Esophagus muscularis mucosa (tissue), 4 donors: ENCODE measurements at places on chromosomes 1 and 21. TPM values are rescaled to one million over a fixed set of nuclear protein-coding genes. Genes with fewer than 3 reads are reported as not detected.

- no peak for DNase-seq
These were observed 27.3 kb upstream of the RNF19B start for GRCh38 chr1:32991819-32992488.

DNA sequence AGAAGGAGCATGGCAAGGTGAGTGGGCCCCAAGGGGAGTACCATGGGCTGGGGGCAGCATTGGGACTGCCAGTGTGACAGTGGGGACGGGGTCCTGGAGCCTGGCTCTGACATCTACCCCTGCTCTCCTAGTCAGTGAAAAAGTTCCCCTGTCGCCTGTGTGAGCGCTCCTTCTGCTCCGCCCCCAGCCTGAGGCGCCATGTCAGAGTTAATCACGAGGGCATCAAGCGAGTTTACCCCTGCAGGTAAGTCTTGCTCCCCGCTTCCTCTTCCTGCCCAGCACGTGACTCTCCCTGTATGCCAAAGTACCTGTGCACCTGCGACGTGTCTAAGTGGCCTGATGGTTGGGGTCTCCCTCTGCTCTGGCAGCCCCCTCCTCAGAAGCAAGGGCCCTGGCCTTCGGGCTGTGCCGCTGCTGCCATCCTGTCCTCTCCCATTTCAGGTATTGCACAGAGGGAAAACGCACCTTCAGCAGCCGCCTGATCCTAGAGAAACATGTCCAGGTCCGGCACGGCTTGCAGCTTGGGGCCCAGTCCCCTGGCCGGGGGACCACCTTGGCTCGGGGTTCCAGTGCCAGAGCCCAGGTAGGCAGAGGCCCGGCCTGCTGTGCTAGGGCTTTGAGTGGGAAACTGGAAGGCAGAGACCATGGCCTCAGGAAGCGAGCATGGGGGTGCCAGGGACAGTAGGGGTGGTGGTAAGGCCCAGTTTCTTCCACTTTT lies 8.1 kb downstream of the ZNF687 start:
- no peak for DNase-seq

DNA sequence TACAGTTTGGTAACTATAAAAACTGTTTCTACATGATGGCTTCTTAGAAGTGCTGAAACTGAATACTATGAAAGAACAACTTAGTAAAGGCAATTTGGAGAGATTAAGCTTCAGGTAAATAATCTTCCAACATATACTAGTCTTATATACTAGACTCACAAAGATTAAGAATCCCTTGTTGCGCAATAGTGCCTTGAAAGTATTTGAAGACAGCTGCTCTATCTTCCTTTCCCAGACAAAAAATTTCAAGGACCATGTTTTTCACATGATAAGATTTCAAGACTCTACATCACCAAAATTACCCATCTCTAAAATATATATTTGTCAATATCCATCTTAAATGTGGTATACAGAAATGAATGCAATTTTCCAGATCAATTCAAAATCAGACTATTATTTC lies 37.7 kb upstream of the ASPM start:
- no peak for DNase-seq

GRCh38 chr1:5481889-5482288 lies 510.3 kb downstream of the NPHP4 start:
- DNase-seq, result no peak

DNA sequence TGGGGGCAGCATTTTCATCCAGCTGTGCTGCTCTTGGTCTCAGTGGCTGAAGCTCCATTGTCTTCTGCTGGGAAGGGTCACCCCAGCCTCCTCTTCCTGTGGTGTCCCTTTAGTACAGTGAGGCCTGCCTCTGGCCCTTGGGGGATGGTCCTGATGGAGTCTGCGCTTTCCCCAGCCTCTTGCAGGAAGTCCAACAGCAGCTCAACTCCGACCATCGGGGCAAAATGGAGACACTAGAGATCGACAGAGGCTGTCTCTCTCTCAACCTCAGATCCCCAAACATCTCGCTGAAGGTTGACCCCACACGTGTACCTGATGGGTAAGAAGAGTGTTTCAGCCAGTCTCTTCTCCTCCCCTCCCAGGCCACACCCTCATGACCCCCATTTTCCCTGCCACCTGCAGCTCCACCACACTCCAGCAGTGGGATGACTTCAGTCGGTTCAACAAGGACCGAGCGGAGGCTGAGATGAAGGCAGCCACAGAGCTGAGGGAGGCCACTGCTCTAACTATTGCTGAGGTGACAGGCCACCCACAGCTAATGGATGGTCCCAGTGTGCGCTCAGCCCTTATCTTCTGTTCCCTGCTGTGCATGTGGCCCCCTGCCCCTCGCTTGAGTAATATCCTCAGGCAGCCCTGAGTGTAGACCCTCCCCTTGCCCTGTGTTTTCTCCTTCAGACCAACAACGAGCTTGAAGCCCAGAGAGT lies 2.0 kb upstream of the ADPRS start:
- DNase-seq, result no peak

DNA sequence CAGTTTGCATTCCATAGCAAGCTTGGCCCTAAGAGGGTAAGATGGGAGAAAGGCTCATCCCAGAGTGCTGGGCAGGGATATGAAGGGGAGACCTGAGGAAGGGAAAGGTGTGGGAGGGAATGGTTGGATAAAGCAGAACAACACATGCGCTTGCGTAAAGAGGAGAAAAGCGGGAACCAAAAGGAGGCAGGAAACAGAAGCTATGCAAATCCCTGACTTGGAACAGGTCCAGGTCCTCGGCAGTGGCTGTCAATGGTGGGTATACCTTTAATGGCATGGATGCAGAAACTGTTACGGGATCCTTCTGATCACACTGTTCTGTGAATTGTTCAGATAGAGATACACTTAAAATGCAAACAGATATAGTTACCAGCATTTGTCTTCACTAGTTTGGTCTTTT lies 455.6 kb downstream of the SIPA1L2 start:
- DNase-seq, result peak; percentile 55

GRCh38 chr1:172085317-172085716 lies 244.0 kb downstream of the DNM3 start:
- DNase-seq, result no peak

GRCh38 chr1:180563026-180563827 lies 4.5 kb downstream of the OVAAL start:
- DNase-seq, result no peak

- no peak for DNase-seq
These were observed 576.1 kb upstream of the RGS18 start for GRCh38 chr1:191582169-191582568.

GRCh38 chr1:64315402-64315801 lies 112.0 kb downstream of the UBE2U start:
- peak; percentile 62 for DNase-seq

DNA sequence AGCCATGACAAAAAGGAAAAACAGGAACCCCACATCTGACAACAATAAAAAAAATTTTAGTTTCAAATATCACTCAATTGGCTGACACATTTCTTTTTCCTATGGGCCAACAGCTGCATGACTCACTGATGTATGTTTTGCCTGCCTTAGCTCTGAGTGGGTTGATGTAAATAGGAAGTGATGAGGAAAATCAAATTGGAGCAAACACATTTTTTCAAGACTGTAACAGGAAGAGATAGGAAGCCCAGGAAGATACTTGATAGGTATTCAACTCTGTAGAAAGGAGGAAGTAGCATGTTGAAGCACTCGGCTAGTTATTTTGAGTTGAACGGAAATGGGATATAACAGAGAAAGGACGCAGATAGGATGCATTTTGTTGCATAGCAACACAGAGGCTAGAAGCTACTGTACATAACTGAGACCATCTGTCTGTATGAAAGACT lies 168.0 kb upstream of the NR5A2 start:
- no peak for DNase-seq

- DNase-seq, result no peak
These were observed 5.3 kb upstream of the SDE2 start for GRCh38 chr1:226004396-226004795.

DNA sequence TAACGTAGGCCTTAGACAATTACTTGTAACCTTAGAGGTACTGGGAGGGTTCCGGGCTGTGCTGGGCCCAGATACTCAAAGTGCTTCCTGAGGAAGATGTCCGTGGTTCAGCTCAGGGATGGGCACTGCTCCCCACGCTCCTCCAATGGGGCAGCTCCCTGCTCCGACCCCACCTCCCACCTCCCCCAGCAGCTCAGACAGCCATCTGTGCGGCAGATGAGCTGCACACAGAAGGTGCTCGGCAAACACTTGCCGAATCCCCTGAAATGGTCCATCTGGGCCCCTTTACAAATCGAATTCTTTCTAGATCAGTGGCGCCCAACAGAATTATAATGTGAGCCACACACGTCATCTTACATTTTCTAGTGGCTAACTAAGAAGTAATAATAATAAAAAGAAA lies 242.4 kb upstream of the RAB4A start:
- no peak for DNase-seq

- no peak for DNase-seq
These were observed 30.7 kb downstream of the NOL9 start for GRCh38 chr1:6523566-6523965.

- DNase-seq, result peak; percentile 34
These were observed 5.8 kb upstream of the ANKRD13C start for GRCh38 chr1:70360321-70360720.

DNA sequence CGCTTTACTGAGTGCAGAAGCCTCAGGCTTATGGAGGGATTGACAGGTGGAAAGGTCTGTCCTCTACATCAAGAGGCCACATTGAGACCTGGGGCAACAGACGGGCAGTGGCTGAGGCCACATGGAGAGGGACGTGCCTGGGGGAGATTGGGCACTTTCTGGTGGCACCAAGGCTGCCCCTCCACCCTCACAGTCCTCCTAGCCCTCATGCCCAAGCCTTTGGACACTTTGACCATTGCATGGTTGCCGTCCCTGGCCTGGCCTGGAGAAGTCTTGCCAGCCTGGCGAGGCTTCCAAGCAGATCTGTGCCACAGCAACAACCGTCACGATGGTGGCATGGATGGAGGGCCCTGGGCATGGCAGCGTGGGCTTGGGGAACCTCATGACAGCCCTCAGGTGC lies 192.1 kb upstream of the VAMP3 start:
- DNase-seq, result no peak

DNA sequence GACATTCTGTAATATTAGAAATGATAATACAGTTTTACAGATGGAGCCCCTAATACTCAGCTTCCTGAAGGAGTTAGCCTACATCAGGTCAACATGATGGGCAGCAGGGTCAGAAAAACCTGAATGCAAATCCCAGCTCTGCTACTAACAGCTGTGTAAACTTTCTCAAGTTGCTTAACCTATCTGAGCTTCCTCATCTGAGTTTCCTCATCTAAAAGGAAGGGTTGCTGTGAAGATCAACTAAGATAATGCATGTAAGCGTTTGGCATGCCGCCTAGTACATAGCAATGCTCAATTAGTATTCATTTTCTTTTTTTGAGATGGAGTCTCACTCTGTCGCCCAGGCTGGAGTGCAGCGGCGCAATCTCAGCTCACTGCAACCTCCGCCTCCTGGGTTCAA lies 18.4 kb upstream of the DESI2 start:
- no peak for DNase-seq

- no peak for DNase-seq
These were observed 32.0 kb upstream of the TDRD10 start for GRCh38 chr1:154469844-154470560.

DNA sequence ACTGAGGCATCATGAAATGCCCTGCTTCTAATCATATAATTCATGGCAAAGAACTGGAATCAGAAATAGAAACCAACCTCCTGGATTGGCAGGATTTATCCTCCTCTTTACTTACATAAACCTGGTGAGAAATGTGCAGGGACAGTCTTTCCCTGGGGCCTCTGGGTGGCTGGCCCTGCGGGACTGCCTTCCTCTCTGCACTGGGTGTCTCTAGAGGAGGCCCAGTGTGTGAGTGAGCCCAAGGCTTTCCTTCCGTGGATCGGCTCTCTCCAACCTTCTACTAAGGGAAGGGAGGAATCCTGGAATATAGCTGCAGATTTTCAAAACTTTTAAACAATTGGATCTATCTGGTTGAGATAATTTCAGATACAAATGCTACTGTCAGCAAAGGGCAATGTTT lies 11.4 kb upstream of the ATP1A1 start:
- no peak for DNase-seq

GRCh38 chr1:178650934-178651511 lies 74.0 kb upstream of the RALGPS2 start:
- DNase-seq, result peak; percentile 78

- DNase-seq, result no peak
These were observed 14.1 kb downstream of the COP1 start for GRCh38 chr1:176193023-176193422.

DNA sequence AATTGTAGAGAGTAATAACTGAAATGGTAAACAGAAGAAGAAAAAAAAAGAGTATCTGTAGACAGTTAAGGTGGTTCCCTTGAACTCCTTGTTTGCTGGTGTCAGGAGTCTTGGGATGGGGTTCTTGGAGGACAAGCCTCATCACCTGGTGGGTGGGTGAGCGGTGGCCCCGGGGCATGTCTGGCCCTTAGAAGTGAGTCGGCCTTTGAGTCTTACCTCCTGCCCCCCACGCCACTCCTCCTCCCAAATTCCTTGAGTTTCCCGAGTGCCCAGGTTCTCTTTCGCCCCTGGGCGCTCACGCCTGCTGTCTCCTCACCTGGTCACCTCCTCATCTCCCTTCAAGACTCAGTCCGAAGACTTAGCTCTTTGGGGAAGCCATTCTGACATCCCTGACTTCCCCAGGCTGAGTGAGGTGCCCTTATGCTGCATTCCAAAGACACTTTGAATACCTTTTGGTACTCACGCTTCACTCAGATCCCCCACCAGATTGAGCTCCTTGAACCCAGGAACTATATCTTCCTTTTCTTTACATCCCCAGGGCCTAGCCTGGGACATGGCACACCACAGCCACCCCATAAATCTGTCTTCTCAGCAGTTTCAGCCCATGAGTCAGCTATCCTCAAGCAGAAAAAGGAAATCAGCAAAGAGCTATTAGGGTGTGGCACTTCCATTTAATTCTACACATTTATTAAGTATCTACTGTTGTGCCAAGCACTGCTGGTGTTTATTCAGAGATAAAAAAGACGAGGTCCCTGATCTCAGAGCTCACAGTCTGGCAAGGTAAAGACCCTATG lies 13.5 kb upstream of the IKBKE start:
- DNase-seq, result no peak

GRCh38 chr1:10920063-10920626 lies 92.3 kb upstream of the TARDBP start:
- DNase-seq, result no peak

GRCh38 chr1:226882187-226882586 lies 11.8 kb downstream of the PSEN2 start:
- no peak for DNase-seq

GRCh38 chr1:248812736-248813425 lies 12.8 kb downstream of the SH3BP5L start:
- no peak for DNase-seq

DNA sequence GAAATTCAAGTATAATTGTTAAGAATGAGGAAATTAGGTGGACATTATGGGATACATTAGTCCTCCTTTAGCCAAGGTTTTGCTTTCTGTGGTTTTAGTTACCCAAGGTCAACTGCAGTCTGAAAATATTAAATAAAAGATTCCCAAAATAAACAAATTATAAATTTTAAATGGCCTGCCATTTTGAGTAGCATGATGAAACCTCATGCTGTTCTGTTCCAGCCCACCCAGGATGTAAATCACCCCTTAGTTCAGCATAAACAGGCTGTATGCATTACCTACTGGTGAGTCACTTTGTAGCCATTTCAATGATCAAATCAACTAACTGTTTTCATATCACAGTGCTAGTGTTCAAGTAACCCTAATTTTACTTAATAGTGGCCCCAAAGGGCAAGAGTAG lies 132.5 kb upstream of the LYPLAL1 start:
- no peak for DNase-seq

SOX13 gene
- total RNA-seq, result 25.6 TPM

IFI16 gene
- total RNA-seq, result 36.8 TPM

HFM1 gene
- total RNA-seq, result 1.5 TPM

PROK1 gene
- total RNA-seq, result not detected

SPRR1A gene
- total RNA-seq, result not detected

TMPRSS15 gene
- total RNA-seq, result not detected

CPT2 gene
- total RNA-seq, result 15.5 TPM

FCRL6 gene
- not detected for total RNA-seq

SLC1A7 gene
- 0.69 TPM for total RNA-seq

STK40 gene
- total RNA-seq, result 103 TPM
